ENCODE measurements at places on chromosomes 1 and 21.

GRCh38 chr1:183850852-183851251 lies 45.9 kb downstream of the RGL1 start:
- DNase-seq, result no peak

GRCh38 chr1:240169188-240169587 lies 77.5 kb downstream of the FMN2 start:
- no peak for DNase-seq

DNA sequence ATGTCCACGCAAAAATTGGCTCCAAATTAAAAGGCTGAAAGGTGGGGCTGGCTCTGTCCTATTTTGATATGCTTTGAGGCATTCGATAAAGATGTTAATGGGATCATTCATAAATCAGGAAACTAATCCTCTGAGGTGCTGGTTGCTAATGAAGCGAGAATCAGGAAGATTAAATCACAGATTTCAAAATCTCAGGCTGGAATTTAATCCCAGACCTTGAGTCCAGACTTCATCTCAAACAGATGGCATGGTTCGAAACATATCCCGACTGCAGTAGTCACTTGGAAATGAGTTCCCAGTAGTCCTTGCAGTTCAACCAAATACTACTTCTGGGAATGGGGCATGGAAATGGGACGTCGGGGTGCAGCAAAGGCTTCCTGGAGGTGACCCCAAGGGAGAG lies 4.5 kb upstream of the KLF17 start:
- DNase-seq, result no peak

DNA sequence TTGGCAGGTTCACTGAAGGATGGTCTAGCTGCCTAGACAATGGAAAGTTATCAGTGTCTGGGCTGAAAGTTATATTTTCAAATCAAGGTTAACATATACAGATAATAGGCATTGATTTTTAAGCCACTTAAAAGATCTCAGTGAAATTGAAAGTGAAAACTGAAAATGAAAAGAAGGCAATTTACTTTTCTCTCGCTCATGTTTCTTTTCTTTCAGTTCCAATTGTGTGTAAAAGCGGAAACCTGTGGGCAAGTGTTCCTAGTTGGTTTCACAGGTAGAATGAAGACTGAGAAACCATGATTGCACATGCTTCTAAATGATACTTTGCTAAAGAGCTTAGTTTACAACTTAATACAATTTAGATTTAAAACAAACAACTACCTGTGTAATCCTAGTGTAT lies 383.7 kb downstream of the ZP4 start:
- no peak for DNase-seq

DNA sequence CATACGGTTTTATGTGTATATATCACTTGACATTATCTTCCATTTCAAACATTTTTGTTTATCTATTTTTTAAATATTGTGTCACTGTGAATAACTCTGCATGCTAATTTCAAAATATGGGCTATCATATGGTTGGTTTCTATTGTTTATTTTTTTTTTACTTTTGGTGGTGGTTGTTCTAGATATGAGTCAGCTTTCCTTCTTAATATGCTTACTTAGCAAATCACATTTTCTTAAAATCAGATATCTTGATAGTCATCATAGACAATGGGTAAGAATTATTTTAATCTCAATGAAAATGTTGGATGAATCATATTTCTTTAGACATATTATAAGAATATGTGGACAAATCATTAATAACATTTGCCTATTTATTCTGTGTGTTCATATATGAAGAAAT lies 881.5 kb downstream of the BRINP3 start:
- no peak for DNase-seq

GRCh38 chr21:26800970-26801431 lies 44.2 kb downstream of the ADAMTS1 start:
- no peak for DNase-seq

DNA sequence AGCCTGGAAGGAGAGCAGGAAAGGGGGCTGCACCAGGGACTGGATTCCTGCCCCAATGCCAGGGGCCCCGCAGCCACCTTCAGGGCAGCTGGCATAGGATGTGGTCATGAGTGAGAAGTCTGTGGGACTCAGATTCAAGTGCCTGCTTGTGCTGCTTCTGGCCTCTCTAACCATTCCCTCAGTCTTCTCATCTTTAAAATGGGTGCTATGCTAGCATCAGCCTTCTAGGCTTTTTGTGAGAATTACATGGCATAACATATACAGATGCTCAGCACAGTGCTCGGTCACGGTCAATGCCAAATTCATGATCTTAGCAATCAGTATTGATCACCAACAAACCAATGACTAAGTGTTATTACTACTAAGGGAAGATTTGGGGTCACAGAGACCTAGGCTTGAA lies 23.5 kb downstream of the TRIM62 start:
- no peak for DNase-seq

- no peak for DNase-seq
These were observed 52.2 kb upstream of the TARBP1 start for GRCh38 chr1:234531151-234531635.

DNA sequence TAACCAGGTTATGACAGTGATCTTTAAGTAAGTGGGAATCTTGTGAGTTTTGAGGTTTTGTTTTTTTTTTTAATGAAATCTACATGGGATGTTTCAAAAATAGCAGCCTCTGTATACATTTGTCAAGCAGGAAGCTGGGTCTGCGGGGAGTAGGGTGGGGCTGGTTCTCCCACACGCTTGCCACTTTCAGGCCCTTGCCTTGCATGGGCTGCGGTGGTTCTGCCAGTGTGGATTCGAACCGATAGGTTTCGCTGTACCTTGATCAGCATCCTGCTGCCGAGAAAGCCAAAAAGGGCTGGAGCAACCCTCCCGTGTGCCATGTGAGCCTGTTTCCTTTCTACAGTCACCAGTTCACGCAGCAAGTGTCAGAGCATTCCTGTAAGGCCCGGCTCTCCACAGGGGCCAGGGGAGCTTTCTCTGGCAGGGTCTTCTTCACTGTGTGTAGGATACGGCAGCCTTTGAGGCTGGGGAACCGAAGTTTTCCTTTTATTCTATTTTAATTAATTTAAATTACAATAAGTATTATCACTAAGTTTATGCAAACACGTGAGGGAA lies 79.2 kb upstream of the SAMD11 start:
- no peak for DNase-seq

DNA sequence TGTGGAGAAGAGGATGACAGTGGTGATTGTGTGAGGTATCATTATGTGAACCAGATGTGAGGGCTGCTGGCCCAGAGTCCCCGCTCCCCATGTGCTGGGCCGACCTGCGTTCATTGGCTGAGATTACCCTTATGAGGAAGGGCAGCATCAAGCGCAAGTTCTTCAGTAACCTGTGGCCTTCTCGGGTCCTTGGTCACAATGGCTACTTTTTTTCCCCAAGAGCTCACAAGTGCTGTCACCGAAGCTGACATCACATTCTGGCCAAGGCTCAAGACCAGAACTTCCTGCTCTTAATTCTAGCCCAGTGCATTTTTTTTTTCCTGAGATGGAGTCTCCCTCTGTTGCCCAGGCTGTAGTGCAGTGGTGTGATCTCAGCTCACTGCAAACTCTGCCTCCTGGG lies 262.9 kb downstream of the RHOU start:
- DNase-seq, result no peak

GRCh38 chr1:154809436-154810413 lies 60.4 kb downstream of the KCNN3 start:
- DNase-seq, result peak; percentile 57

- no peak for DNase-seq
These were observed 5.4 kb downstream of the KRTAP10-12 start for GRCh38 chr21:44702111-44702972.

- peak; percentile 70 for DNase-seq
These were observed 31.4 kb upstream of the KIRREL1 start for GRCh38 chr1:157961805-157962762.

DNA sequence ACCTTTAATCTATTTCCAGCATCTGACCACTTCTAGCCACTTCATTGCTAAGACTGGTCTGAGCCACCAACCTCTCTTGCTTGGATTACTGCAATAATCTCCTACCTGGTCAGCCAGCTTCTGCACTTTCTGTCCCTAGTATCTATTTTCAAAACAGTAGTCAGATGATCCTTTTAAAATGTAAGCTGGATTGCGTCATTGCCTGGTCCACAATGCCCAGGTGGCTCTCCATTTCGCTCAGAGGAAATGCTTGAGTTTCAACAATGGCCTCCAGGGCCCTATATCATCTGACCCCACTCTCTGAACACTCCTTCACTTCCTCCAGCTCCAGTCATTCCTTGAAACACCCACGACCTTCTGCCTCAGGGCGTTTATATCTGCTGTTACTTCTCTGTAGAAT lies 2.3 kb downstream of the FYB2 start:
- no peak for DNase-seq

DNA sequence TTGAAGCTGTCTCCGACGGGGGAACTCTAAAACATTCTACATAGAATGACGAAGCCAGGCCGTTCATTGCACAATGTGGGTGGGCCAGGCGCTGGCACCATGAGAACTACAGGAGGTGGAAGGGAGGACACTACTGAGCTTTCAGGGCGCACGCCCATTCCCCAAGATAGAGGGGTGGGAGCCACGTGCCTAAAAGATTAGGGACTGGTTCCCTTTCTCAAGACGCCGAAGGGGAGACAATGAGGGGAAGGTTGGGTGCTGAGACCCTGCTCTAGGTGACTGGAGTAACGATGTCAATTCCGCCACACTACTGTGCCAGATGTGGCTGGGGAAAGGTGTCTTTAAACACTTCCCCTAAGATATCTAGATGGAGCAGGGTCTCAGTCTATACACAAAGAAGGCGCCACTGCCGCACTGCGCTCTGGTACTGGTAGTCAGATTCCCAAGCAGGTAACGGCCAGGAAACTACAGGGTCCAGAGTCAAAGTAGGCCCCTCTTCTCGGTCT lies 782 bp downstream of the CSDE1 start:
- DNase-seq, result no peak

- DNase-seq, result peak; percentile 5
These were observed 2.4 kb upstream of the PIK3R3 start for GRCh38 chr1:46134660-46135331.

DNA sequence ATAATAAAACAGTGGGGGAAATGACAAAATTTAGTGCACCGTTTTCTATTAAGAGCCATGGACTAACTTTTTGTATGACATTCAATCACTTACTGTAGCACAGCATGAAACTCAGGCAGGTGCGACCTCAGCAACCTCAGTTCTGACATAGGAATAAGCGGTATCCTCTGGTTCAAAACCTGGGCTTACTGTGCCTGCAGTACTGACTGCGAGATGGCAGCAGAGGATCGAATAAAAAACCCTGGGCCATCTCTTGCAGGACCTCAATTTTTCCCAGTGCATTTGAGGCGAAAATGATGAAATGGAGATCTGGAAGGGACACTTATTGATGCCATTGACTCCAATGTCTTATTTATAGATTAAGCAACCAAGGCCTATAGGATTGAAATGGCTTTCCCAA lies 214.7 kb downstream of the ADGRL2 start:
- no peak for DNase-seq

GRCh38 chr1:231214918-231215680 lies 25.9 kb upstream of the GNPAT start:
- DNase-seq, result no peak

DNA sequence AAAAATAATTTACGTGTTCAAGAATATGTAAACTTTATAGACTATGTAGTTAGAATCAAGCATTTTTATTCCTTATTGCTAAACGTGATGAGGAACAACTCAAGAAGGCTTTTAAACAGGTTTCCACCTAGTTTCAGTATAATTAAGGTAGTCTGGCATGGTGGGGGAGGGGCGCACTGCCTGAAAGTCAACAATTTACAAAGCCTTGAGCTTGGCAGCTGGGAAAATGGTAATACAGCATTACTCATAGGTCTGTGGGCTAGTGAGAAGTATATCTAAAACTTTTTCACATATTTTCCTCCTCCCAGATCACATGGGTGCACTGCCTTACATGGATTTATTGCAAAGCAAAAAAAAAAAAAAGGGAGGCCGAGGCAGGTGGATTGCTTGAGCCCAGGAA lies 75.2 kb downstream of the EVI5 start:
- peak; percentile 17 for DNase-seq

DNA sequence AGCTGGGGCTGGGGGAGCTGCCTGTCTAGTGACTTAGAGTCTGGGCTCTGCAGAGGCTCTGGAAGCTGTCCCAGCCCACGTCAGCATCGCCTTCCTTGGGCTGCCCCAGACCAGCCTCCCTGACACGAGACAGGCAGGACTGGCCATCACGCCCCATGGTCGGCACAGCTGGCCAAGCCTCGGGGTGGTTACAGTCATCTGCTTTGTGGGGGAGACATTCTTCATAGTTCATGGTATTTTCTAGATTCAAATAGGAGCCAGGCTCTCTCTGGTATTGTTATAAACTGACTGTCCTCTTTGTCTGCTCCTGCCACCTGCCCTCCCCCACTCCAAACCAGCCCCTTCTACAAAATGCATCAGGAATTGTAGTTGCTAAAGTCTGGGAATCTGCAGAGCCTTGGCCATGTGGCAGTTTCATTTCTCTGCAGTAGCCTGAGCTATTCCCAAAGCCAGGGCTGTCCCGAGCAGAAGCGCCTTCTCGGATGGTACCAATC lies 29.4 kb downstream of the OLFML2B start:
- no peak for DNase-seq

GRCh38 chr1:1189111-1189510 lies 15.4 kb downstream of the TTLL10 start:
- no peak for DNase-seq

DNA sequence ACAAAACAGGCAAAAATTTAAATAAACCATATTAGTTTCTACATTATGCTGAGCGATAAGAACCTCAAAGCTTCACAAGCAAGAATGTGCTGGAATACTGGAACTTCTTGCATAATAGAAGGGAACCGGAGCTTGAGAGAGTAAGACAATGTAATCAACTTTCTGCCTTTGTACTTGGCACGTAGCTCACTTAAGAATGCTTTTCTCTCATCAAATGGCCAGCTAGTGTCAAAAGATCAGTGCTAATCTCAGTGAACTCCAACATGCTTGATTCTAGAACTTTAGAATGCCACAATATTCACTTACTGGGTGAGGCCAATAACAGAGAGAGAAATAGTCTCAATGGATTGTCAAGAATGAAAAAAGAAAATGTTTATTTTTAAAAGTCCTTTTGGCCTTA lies 486.1 kb upstream of the LRRC7 start:
- no peak for DNase-seq

DNA sequence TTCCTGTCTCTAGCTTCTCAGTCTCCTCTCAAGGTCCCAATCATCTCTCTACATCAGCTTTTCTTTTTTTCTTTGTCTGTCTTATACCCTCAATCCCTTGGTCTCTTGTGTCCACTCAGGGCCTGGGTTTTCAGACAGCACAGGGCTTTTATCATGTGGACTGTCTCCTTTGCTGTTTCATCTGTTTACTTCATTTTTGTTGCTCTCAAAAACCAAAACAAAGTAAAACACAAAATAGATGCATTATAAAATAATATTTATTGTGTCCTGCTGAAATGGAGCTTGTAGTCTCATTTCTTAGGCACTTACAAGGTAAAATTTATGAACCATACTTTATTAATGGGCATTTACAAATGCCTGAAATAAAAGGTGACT lies 17.8 kb upstream of the SLAMF6 start:
- DNase-seq, result no peak

DNA sequence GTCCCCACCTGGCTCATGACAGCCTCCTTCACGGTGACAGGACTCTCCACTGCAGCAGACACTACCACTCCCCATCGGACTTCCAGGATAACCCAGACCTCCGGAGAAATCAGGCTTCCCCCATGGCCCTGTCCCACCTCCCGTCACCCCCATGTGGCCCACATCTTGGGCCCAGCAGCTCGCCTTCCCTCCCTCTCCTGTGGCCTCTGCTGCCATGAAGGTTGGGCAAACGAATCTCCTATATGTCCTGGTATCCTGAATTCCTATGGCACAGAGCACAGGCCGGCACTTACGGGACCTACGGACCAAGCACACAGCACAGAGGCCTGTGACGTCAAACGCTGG lies 82.0 kb downstream of the NPHP4 start:
- DNase-seq, result no peak
